A549 treated with CORT108297 at 1 μM for 4 hours (cell line): ENCODE measurements at places on chromosomes 2 and 18. TPM values are rescaled to one million over a fixed set of nuclear protein-coding genes. Genes with fewer than 3 reads are reported as not detected.

Gene PCARE
- not detected in 5 replicates for total RNA-seq

Gene AQP12B
- not detected in 5 replicates for total RNA-seq

Gene ITGB6
- total RNA-seq = 0.89 to 1.5 TPM (median 1.1 TPM) in 5 replicates

Gene CHRND
- total RNA-seq = not detected in 5 replicates

Gene KIF1A
- total RNA-seq = 0.64 to 1.0 TPM (median 0.81 TPM) in 5 replicates

Gene SCN9A
- 2.8 to 5.6 TPM (median 4.5 TPM) in 5 replicates for total RNA-seq

Gene THSD7B
- total RNA-seq = not detected in 5 replicates

Gene CAB39
- total RNA-seq = 43.2 to 55.5 TPM (median 51.9 TPM) in 5 replicates

Gene RBKS
- total RNA-seq = 7.3 to 8.8 TPM (median 7.9 TPM) in 5 replicates

Gene GPR45
- not detected in 5 replicates for total RNA-seq

Gene HOXD4
- total RNA-seq = 0.14 to 0.62 TPM (median 0.49 TPM) in 5 replicates

Gene LYPD1
- 14.0 to 21.5 TPM (median 15.8 TPM) in 5 replicates for total RNA-seq

Gene UNC80
- not detected in 5 replicates for total RNA-seq

Gene ZNF513
- total RNA-seq = 11.0 to 15.5 TPM (median 14.5 TPM) in 5 replicates

Gene PDE11A
- 0.21 to 0.71 TPM (median 0.50 TPM) in 5 replicates for total RNA-seq

Gene ANKRD36C
- 2.5 to 5.4 TPM (median 5.1 TPM) in 5 replicates for total RNA-seq

Gene CYS1
- 0.81 to 1.8 TPM (median 1.3 TPM) in 5 replicates for total RNA-seq
